ENCODE measurements at places on chromosomes 1 and 21. TPM values are rescaled to one million over a fixed set of nuclear protein-coding genes. Genes with fewer than 3 reads are reported as not detected.
A peak's percentile ranks its signal among the peaks of the same experiment; 100 is the strongest.

GRCh38 chr1:20551161-20551560 is 1.2 kb upstream of the FAM43B start:
- no peak for DNase-seq

DNA sequence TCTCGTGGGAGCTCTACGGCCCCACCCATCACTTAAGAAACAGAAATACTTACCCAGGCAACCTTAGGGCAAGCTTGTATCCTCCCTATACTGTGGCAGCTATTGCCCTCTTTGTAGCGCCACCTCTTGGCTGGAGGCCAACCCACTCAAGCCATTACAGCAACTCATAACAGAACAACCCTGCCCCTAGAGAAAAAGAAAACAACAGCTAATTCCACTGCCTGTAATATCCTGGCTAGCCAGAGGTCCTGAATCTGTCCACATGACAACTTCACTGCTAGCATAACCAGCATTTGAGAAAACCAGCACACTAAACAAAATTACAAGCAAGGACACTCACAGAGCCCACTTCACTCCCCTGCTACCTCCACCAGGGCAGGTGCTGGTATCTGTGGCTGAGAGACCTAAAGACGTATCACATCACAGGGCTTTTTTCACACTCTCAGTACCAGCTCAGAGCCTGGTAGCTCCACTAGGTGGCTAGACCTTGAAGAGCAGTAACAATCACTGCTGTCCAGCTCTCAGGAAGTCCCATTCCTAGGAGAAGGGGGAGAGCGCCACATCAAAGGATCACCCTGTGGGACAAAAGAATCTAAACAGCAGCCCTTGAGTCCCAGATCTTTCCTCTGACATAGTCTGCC is 14.5 kb upstream of the MX1 start:
- no peak for DNase-seq

SUSD4 gene
- not detected for total RNA-seq

DNA sequence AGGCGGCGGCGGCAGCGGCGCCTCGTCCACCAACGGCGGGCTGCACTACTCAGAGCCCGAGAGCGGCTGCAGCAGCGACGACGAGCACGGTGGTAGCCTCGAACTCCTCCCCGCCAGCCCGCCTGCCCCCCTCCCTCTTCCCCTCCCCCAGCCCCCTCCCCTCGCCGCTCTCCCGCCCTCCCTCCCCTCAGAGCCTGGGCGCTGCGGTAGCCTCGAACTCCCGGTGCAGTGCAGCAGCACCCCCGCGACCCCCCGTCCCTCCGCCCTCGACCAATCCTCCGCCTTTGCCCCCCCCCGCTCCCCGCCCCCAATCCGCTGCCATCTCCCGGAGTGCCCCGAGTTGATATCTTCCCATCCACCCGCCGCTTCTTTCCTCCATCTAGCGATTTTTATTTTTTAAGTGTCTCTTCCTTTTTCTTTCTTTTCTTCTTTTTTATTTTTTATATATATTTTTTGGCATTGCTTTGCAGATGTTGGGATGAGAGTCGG is 516 bp downstream of the RCOR3 start:
- DNase-seq: no peak

DNA sequence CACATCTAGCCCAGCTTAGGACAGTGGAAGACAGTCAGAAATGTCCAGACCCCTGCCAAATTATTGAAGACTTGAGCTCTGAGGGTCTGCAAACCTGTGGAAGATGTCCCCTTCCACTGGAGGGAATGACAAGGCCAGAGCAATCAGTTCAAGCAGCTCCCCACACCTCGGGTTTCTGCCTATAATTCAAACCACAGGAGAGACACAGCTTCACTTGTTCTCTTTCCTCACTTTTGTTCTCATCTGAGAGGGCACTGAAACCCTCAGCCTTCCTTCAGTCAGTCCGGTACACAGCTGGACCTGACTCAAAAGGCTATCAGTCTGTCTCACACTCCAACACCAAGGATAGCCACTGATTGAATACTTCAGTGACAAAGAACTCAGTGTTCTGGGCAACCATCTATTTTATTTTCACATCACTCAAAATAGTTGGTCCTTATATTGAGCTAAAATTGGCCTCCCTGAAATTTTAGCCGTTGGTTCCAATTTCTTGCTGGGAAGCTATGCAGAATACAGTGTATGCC is 70.1 kb downstream of the TENT5C start:
- peak; percentile 19 for DNase-seq

DNA sequence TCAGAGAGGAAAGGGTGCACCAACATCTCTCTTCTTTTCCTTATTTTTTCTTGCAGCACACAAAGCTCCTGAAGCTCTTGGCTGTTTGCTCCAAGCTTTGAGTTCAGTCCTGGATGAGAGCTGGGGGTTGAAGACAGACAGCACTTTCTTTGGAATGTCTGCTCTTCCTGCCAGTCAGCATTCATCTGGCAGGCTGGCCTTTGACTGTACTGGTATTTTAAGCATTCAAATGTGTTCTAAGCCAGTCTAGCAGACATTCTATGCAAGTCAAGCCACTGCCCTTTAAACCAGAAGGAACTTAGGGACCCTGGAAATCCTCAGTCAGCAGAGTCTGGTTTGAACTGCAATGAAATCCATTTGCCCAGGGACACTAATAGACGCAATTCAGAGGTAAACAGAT is 45.0 kb downstream of the XCL1 start:
- DNase-seq: no peak

TEDDM1 gene
- total RNA-seq: not detected

DNM3 gene
- total RNA-seq: 3.7 TPM

GRCh38 chr21:40658311-40658710 is 188.6 kb downstream of the DSCAM start:
- no peak for DNase-seq

ANGPTL3 gene
- not detected for total RNA-seq

- no peak for DNase-seq
Measured at GRCh38 chr1:16396591-16396990, 29.5 kb downstream of the SZRD1 start.

AK5 gene
- 31.5 TPM for total RNA-seq

GRCh38 chr1:116110567-116111523 is at the start of gene MAB21L3:
Gene MAB21L3, plus strand, starts transcription at chr1:116111399. Its CDS starts 1,217 bp downstream, at chr1:116112616.
- no peak for DNase-seq

TMEM50B gene
- 44.0 TPM for total RNA-seq

DNA sequence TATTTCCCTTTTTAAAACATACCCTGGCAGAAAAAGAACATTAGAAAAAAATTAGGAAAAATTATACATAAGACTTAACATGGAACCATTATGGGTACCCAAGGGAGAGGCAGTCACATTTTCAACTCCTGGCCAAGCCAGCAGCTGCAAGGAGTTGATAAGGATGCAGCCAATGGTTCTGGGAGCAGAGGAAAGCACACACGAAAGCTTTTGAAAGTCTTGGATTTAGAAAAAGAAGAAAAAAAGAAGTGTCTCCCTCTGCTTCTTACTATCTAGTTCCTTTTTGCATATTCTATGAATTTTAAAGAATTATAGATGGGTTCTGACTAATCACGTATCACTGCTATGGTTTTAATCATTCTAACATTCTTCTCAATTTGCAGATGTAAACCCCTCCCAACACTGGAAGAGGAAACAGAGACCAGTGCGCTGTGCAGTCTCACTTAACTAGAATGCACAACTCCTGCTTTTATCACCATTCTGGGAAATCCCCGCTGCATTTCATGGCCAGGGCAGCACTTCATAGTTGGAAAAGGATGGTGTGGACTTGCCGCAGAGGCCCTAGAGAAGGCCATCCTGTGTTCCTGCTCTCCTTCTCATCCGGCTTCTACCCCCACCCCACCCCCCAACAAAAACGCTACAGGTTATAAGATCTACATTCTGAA is 2.7 kb upstream of the CD58 start:
- DNase-seq: no peak

GRCh38 chr1:82487778-82488177 is 687.0 kb downstream of the ADGRL2 start:
- DNase-seq: no peak

DNA sequence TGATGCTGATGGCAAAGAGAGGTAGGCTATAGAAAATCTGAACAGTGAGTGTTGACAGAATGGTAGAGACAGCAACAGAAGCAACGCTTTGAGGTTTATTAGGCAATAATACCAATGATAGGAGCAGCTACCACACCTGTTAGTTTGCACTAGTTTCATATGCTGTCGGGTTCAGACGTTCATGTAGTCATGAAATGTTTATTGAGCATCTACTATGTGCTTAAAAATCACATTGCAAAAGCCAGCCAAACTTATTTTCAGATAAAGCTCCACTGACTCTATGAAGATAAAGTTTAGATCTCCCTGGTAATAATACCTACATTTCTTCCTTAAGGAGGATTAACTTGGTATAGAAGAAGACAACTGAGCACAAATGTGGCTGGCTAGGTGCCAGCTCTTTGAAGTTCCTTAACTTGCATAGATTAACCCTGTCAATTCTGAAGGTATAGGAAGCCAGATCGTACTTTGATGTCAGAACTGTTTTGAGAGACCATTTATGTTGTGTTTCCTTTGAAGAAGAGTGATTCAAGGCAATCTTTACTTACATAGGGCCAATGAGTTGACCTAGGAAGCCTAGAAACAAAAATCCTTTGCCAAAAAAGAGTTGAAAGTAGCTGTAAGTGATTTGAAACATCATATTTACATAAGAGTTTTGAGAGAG is 71.5 kb downstream of the DISP1 start:
- DNase-seq: no peak

LAD1 gene
- 0.16 TPM for total RNA-seq

SLC30A10 gene
- total RNA-seq: not detected

- no peak for DNase-seq
Measured at GRCh38 chr1:229563701-229564100, 5.2 kb upstream of the ABCB10 start.

- peak; percentile 89 for DNase-seq
Measured at GRCh38 chr1:168603501-168604110, 27.2 kb downstream of the XCL1 start.

KRTAP13-2 gene
- not detected for total RNA-seq

LAPTM5 gene
- total RNA-seq: not detected

- DNase-seq: no peak
Measured at GRCh38 chr1:53689736-53690326, 49.1 kb downstream of the GLIS1 start.

GRCh38 chr21:45821315-45821962 is 160.1 kb upstream of the COL6A1 start:
- peak; percentile 63 for DNase-seq

FAM43B gene
- total RNA-seq: 0.37 TPM

DNA sequence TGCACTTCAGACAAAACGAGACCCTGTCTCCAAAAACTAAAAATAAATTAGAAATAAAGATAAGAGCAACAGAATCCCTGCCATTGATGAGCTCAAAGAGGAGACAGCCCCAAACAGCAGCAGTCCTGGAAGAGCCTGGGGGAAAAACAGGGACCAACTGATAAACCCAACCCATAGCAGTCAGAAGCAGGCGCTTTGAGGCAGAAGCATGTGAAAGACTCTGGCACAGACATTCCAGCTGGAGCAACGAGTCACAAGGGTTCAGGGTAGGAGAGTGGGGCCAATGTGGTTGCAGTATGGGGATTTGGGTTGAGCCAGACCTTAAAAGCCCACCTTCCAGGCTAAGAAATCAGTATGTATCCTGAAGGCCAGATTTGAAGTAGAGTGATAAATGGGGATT is 78.5 kb downstream of the MPZL1 start:
- DNase-seq: no peak

GRCh38 chr1:165144757-165145397 is 211.6 kb downstream of the LMX1A start:
- no peak for DNase-seq

- DNase-seq: no peak
Measured at GRCh38 chr1:194394676-194395075, 1208.3 kb upstream of the B3GALT2 start.

TIPRL gene
- 41.8 TPM for total RNA-seq

DNA sequence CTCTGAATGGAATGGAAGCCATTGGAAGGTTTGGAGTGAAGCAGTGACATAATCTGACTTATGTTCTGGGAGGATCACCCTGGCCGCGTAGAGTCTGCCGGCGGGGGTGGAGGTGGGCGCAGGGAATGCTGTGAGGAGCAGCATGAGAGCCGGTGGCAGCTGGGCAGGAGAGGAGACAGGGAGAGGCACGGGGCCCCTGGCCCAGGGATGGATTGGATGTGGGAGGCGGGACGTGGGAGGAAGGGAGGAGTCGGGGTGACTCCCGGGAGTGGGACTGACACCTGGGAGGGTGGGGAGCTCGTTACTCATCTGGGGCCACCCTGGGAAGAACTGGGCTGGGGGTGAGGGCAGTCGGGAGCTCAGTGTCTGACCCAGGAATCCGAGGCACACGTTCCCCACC is 10.4 kb upstream of the KCNAB2 start:
- DNase-seq: no peak

GRCh38 chr1:220001095-220001501 is 45.2 kb downstream of the EPRS1 start:
- DNase-seq: no peak

- no peak for DNase-seq
Measured at GRCh38 chr1:150164779-150165178, 15.1 kb downstream of the PLEKHO1 start.

RGSL1 gene
- not detected for total RNA-seq

WNT9A gene
- total RNA-seq: 4.9 TPM

DNA sequence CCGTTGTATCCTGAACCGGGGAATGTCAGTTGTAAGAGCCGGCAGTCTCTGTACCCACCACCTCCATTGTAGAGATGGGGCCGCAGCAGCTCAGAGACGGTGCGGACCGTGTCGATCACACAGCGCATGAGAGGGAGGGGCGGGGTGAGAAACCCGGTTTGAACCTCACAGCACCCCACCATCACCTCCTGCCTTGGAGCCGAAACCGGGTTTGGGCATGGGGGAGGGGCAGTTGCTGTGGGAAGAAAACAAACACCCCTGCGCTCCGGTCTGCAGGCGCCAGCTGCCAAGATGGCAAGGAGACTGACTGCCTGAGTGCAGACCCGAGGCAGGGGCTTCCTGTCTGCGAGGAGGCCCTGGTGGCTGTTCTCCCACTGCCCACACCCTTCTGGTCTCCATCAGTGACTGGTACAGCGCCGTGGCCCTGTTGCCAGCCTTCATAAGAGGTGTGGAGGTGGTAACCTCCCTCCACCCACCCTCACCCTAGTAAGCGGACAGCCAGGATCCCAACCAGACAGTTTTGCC is 69.2 kb upstream of the SSBP3 start:
- no peak for DNase-seq

TMEM269 gene
- total RNA-seq: 0.67 TPM

DNA sequence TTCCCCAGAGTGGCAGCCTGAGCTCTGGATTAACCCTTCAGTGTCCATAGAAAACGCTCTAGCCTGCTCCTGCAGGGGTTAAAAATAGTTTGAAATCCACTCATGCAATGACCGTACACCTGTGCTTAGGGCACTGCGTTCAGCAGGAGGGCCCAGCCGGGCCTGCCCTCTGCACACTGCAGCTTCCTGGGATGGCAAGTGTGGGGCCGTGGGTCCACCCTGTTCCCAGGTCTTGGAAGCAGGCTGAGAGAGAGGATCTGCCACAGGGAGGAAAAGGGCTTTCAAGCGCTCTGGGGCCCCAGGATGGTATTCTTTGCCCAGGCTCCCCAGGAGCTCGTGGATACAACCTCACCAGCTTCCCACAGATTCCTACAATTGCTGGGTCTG is 1.5 kb upstream of the S100B start:
- DNase-seq: no peak

- no peak for DNase-seq
Measured at GRCh38 chr1:40620150-40620549, 45.3 kb downstream of the RIMS3 start.

Data from osteocyte (in vitro differentiated cells).